Pancreas (tissue), 10 donors: ENCODE measurements at places on chromosomes 13 and 19. TPM values are rescaled to one million over a fixed set of nuclear protein-coding genes. Genes with fewer than 3 reads are reported as not detected.

DNA sequence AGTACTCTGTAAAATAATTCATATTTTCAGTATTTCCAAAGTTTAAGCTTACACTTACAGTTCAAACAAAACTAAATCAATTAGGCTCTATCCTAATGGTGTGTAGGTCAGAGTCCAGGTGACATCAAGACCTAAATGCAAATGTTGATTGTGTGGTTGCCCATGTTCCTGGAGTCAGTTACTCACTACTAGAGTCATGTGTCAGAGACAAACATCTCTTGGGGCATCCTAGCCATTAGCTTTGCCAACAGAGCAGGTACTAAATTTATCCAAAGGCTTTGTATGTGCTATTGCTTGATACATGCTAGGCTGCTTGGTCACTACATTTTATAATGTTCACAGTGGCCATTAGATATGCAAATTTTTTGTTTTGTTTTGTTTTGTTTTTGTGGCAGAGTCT, 11.7 kb downstream of the SPRY2 start:
- H3K27me3 ChIP-seq: no peaks in the 10 kb centered on the region
- H3K4me3 ChIP-seq: no peak overlapping the region
- DNase-seq: no peak
- H3K27ac ChIP-seq: no peak overlapping the region
- H3K36me3 ChIP-seq: no peaks in the 10 kb centered on the region

- no peaks in the 10 kb centered on the region for H3K27me3 ChIP-seq
- DNase-seq: no peak
- H3K27ac ChIP-seq: no peak overlapping the region
- H3K4me1 ChIP-seq: no peaks in the 10 kb centered on the region
- no peaks in the 10 kb centered on the region for H3K36me3 ChIP-seq
These were observed 64.9 kb upstream of the HTR2A start for GRCh38 chr13:46961719-46962118.

DNA sequence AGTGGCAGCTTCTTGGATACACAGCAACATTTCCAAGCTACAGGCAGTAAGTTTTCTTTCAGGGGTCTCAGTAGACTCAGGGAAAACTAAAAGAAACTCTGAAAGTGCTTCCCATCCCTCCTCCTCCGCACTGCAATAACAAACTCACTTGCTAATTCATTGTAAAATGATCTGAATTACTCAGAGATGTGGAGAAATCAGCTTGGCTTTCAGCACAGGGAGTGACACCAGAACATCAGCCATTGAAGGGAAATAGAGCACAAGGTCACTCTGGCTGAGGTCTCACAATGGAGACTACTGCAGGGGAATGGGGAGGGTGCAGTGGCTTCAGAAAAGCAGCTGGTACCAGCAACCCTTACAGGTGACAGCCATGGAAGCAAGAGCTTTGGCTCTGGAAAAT, 137.3 kb upstream of the SERP2 start:
- no peaks in the 10 kb centered on the region for H3K27me3 ChIP-seq
- no peak for DNase-seq
- no peaks in the 10 kb centered on the region for H3K36me3 ChIP-seq
- H3K4me1 ChIP-seq: peaks cover 12% of the 10 kb centered on the region
- no peak overlapping the region for H3K4me3 ChIP-seq

The ZNF548 gene
- 6.2 TPM for total RNA-seq

The FCER2 gene
- not detected for total RNA-seq
